Caco-2 (cell line): ENCODE measurements at places on chromosomes 6 and 20.
A peak's percentile ranks its signal among the peaks of the same experiment; 100 is the strongest.

DNA sequence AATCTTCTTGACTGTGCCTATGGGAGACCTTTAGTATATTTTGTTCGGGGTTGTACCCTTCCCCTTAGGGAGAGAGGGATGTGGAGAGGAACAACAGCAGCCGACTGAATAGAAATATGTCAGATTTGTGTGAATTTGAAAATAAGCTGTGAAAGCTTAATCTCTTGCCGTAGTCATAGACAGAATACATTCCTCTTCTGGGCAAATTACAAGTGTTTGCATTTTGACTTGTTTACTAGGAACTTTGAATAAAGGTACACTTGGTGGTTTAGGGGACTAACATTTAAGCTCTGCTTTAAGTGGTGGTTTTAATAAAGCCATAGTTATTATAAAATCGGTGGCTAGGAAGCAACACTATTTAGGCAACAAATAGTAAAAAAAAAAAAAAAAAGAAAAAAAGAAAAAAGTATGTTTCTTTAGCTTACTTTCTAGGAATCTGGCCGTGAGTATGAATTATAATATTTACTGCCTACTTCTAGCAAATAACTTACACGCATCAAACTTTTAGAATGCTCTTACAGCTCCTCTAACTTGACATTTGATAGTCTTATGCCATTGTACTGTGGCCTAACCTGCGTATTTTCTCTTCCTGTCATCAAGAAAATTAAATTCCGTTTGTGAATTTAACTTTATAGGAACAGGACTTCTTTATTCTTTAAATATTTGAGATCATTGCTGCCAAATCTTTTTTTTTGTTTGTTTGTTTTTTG is 65.1 kb downstream of the ZBTB2 start:
- DNase-seq: no peak

DNA sequence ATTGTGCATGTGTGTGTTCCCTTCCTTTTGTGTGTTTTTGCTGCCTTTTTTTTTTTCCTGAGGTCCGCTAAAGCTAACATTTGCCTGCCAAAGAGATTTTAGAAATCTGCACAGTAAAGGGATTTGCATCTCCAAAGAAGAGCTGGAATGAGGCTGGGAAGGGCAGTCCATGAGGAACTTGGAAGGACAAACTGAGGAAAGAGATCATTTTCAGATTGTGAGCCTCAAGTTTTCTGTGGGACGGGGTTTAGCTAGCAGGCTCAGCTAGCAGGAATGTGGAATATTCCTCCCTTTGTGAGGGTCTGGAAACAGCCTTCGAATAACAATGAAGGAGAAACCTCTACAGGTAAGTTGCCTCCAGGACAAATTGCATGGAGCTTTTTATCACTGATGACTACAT is 3.8 kb downstream of the INSM1 start:
- DNase-seq: no peak

DNA sequence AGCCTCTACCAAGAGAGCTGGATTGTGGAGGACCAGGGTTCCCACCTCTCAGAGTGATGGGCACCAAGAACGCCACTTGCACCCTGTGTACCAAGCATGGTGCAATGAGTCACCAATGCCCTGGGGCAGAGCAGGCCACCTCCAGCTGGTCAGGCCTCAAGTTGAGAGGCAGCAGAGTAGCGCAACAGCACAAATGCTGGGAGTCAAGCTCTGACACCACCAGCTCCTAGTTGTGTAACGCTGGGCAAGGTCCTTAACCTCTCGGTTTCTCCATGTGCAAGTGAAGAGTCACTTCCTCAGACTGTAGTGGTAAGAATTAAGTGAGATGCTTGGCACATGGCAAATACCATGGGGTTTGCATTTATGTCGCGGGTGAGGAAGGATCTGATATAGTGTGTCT is 25.6 kb downstream of the GFOD1 start:
- no peak for DNase-seq

DNA sequence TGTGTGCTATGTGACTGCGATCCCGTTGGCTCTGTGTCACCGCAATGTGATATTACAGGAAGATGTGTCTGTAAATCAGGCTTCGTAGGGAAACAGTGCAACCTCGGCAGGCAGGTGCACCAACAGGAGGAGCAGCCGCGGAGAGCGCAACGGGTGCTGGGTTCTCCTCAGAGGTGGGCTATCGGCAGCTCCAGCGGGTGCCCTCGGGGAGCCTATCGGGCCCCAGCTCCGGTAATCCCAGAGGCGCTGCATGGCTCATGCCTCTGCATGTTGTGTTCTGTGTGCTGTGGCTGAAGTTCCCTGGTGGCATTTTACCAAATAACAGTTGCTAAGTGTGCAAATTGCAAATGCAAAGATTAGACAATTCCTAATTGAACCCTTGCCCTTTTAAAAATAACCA is 409.9 kb downstream of the LAMA2 start:
- no peak for DNase-seq

GRCh38 chr6:83722876-83723275 is 14.0 kb upstream of the SNAP91 start:
- DNase-seq: no peak

GRCh38 chr6:143689852-143690251 is 12.1 kb downstream of the PHACTR2 start:
- DNase-seq: no peak

- DNase-seq: no peak
These were observed 72.6 kb downstream of the PXDC1 start for GRCh38 chr6:3678946-3679345.

GRCh38 chr20:31560094-31560745 is 44.9 kb upstream of the ID1 start:
- DNase-seq: peak; percentile 87

- DNase-seq: no peak
These were observed 13.0 kb downstream of the POU3F2 start for GRCh38 chr6:98847416-98847778.

DNA sequence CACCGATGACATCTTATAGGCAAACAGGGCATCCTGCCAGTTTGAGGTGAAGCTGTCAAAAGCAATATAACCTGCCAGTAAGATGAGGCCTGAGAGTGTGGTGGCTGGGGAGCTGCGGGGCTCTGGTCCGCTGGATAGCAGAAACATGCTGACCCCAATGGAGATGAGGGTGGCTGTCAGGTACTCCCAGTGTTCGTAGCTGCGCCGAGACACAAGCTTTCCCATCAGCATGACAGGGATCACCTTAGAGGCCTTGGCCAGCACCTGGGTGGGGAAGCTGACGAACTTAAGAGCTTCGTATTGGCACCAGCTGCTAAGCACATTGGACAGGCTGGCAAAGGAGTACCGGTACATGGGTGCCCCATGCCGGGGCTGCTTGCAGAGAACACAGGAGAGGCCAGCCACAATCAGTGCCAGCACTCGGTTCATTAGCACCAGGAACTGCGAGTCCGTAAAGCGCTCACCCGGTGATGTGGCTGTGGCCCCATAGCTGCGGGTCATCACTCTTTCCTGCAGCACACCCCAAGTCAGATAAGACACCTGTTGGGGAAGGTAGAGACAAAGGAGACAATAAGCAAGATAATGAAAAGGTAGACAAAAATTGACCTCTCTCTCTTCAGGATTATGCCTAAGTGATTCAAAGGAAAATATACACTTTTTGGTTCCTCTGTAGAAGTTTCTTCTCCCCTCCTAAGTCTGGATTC is 2.1 kb downstream of the SLC35B2 start:
- DNase-seq: peak; percentile 27

GRCh38 chr6:155872961-155873360 is 417.3 kb upstream of the NOX3 start:
- no peak for DNase-seq

GRCh38 chr6:92723390-92723931 is 695.9 kb downstream of the EPHA7 start:
- no peak for DNase-seq

- no peak for DNase-seq
These were observed 39.3 kb upstream of the TMEM200A start for GRCh38 chr6:130326496-130326895.

GRCh38 chr20:63653041-63653973 is at the start of gene STMN3:
Gene STMN3 (minus strand): TSS chr20:63653424. CDS start chr20:63653345, 79 bp downstream.
- DNase-seq: peak; percentile 96

DNA sequence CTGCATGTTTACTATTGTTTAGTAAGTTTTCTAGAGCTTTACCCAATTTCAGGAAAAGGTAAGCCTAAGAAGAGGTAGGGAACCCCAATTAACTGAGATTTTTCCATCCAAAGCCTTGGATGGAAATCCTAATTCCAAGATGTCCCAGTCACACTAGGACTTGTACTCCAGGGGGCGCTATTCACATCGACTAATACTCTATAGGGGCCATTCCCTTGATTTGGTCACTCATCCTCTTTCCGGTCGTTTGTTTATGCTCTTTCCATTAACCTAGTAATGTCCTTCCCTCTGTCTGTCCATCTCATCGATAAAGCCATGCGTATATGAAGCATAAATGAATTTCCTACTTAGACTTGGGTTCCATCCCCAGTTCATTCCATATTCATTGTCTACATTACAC is 80.8 kb upstream of the FUCA2 start:
- no peak for DNase-seq

DNA sequence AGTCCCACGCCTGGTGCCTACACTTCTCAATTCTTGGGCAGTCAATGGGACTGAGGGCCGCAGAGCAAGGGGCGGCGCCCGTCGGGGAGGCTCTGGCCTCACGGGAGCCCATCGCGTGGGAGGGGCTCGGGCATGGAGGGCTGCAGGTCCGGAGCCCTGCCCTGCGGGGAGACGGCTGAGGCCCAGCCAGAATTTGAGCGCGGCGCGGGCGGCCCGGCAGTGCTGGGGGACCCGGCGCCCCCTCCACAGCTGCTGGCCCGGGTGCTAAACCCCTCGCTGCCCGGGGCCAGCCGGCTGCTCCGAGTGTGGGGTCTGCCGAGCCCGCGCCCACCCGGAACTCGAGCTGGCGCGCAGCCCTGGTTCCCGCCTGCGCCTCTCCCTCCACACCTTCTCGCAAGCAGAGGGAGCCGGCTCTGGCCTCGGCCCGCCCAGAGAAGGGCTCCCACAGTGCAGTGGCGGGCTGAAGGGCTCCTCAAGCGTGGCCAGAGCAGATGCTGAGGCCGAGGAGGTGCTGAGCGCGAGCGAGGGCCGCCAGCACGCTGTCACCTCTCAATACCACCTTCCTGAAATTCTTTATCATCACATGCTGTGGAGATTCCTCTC is 58.5 kb downstream of the BAK1 start:
- DNase-seq: no peak

GRCh38 chr20:62475027-62475771 is 596 bp downstream of the GATA5 start:
- DNase-seq: no peak

DNA sequence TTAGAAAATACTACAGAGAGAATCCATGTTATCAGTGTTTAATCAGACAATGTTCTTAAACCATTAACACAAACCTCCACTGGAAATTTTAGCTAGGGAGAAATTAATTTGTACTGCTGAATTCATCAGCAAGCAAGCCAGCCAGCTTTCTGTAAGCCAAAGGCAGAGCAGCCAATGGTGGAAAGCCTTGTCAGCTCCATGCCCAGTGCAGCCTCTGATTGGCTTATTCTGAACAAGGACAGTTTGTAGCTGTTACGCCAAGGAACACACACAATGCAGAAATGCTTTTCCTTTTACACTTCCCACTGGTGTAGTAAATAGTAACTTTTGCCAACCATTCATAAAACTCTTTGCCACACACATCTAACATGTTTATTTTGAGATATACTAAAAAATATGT is 265.0 kb downstream of the TENT5A start:
- DNase-seq: no peak

- no peak for DNase-seq
These were observed 8.6 kb downstream of the CMTR1 start for GRCh38 chr6:37441651-37442050.

DNA sequence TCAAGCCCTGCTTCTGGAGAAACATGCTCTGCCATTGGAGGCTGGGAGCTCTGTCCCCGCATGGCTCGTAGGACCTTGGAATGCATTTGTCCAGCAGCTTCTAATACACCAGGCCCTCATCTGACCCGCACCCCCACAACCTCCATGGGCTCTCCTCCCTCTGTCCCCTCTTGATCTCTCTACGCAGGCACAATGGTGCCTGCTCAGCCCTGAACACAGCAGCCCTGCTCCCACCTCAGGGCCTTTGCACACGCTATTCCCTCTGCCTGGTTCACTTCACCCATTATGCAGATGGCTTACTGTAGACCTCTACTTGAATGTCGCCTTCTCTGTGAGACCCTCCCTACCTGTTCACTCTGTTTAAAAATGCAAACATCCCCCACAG is 27.0 kb upstream of the PTGIS start:
- DNase-seq: no peak

GRCh38 chr6:138873191-138873590 is 77.3 kb downstream of the ECT2L start:
- no peak for DNase-seq

GRCh38 chr6:105588123-105588710 is 185.3 kb upstream of the PREP start:
- no peak for DNase-seq

DNA sequence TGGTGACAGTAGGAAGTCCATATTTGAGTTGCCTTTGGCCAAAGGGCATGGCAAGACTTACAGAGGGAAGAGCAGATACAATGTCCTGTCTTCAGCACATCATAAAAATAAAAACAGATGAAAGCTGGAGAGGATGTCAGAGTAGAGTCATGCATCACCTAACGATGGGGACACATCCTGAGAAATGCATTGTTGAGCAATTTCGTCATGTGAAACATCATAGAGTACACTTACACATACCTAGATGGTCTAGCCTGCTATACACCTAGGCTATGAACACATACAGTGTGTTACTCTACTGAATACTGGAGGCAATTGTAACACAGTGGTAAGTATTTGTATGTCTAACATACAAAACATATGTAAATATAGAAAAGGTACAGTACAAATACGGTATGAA is 75.6 kb downstream of the VEGFA start:
- DNase-seq: no peak

GRCh38 chr6:56477241-56477640 is 165.4 kb downstream of the DST start:
- DNase-seq: no peak

DNA sequence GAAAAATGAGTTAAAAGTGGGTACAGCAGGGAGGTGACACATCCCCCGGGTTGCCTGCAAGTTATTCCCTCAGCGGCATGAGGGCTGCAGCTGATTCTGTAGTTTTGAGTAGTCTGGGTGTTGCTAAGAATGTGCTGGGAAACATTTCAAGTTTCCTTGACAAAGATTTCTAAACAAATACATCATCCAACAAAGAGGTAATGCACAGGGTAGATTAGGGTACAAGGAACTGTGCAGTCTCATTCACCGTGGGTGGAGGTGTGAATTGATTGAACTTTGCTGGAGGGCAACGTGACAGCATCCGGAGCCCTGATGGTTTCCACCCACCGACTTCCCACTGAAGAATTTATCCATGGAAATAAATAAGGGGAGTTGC is 21.8 kb downstream of the CASS4 start:
- no peak for DNase-seq
